ENCODE measurements at places on chromosomes 16 and 17. TPM values are rescaled to one million over a fixed set of nuclear protein-coding genes. Genes with fewer than 3 reads are reported as not detected.

Gene HSPB9
- not detected for total RNA-seq

DNA sequence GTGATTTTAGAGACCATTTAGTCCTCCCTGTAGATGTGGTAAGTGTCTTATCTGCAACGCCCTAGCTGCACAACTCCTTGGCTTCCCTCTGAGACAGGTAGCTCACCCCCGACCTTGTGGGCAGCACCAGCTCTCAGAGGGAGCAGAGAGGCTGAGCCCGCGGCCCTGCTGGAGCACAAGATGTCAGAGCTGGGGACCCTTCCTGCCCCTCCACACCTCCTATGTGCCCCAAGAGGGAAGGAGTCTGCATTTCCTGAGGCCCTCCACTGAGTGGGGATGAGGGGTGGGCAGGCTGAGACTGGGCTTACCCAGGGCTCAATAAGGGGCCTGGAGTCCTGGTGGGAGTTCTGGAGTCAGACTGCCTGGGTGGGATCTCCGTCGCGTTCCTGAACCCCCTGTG lies 12.2 kb upstream of the ADGRG1 start:
- H3K27me3 ChIP-seq, result no peaks in the 10 kb centered on the region
- no peaks in the 10 kb centered on the region for H3K36me3 ChIP-seq
- no peak overlapping the region for H3K4me3 ChIP-seq
- DNase-seq, result no peak

DNA sequence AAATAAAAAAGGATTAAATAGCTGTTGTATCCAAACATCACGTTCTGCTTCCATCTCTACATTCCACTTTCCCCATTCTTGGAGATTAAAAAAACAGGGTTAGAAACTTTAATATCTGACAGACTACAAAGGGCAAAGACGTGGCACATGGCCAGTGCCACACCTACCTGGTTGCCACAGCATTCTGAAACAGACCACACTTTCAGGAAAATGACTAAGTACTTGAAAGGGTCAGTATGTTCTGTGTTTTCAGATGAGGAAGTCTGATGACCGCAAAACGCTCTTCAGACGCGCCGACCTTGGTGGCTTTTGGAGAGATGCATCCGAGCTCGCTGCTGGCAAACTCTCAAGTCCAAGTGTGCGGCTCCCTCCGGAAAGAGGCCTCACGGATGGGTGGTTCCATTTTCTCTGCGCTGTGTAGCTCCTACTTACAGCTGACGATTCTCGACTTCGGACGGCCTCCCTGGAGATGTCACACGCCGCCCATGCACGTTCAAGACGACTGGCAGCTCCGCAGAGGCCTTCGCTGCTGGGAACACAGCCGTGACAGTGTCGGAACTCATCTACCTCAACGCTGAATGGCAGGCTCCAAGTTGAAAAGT lies 15.5 kb downstream of the MAP1LC3B start:
- peak overlapping the region; percentile 12 for H3K27ac ChIP-seq
- H3K36me3 ChIP-seq, result peaks cover 25% of the 10 kb centered on the region
- no peaks in the 10 kb centered on the region for H3K27me3 ChIP-seq
- peak overlapping the region; percentile 24 for H3K4me3 ChIP-seq
- peak; percentile 100 for DNase-seq

Gene DBF4B
- total RNA-seq, result 26.1 TPM

GRCh38 chr17:45087504-45087975 lies 26.4 kb downstream of the NMT1 start:
- H3K27me3 ChIP-seq, result no peaks in the 10 kb centered on the region
- H3K4me1 ChIP-seq, result peaks cover 14% of the 10 kb centered on the region
- H3K36me3 ChIP-seq, result peaks cover 58% of the 10 kb centered on the region
- no peak for DNase-seq
- no peak overlapping the region for H3K27ac ChIP-seq
- no peak overlapping the region for H3K4me3 ChIP-seq

Gene PERCC1
- total RNA-seq, result not detected

DNA sequence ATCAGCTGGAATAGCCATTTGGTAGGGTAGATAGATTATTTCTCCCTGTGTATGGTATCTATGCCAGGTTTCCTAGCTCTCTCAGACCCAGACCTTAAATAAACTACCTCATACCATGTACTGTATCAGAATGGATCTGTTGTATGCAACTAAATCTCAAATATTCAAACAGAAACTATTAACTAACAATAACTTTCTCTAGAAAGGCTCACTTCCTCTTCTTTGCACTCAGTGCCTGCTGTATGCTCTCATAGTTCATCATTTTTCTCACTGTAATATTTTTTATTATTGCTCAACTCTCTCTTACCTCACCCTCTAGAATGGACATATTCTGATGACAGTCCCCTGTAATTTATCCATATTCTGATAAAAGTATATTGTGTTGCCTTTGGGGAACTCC lies 182.4 kb downstream of the TOX3 start:
- no peak overlapping the region for H3K4me3 ChIP-seq
- H3K27me3 ChIP-seq, result no peaks in the 10 kb centered on the region
- H3K36me3 ChIP-seq, result no peaks in the 10 kb centered on the region
- no peak for DNase-seq
- no peak overlapping the region for H3K27ac ChIP-seq

GRCh38 chr16:67897231-67897630 lies 4.2 kb downstream of the PSKH1 start:
- no peak overlapping the region for H3K4me3 ChIP-seq
- no peak overlapping the region for H3K27ac ChIP-seq
- H3K36me3 ChIP-seq, result no peaks in the 10 kb centered on the region
- H3K4me1 ChIP-seq, result peaks cover 13% of the 10 kb centered on the region
- no peak for DNase-seq

- no peaks in the 10 kb centered on the region for H3K27me3 ChIP-seq
- no peak overlapping the region for H3K27ac ChIP-seq
- H3K4me1 ChIP-seq, result peaks cover 2% of the 10 kb centered on the region
- no peaks in the 10 kb centered on the region for H3K36me3 ChIP-seq
- no peak for DNase-seq
Observed at GRCh38 chr17:10127819-10128425, 70.5 kb downstream of the GAS7 start.

Gene ARHGDIA
- 554 TPM for total RNA-seq

DNA sequence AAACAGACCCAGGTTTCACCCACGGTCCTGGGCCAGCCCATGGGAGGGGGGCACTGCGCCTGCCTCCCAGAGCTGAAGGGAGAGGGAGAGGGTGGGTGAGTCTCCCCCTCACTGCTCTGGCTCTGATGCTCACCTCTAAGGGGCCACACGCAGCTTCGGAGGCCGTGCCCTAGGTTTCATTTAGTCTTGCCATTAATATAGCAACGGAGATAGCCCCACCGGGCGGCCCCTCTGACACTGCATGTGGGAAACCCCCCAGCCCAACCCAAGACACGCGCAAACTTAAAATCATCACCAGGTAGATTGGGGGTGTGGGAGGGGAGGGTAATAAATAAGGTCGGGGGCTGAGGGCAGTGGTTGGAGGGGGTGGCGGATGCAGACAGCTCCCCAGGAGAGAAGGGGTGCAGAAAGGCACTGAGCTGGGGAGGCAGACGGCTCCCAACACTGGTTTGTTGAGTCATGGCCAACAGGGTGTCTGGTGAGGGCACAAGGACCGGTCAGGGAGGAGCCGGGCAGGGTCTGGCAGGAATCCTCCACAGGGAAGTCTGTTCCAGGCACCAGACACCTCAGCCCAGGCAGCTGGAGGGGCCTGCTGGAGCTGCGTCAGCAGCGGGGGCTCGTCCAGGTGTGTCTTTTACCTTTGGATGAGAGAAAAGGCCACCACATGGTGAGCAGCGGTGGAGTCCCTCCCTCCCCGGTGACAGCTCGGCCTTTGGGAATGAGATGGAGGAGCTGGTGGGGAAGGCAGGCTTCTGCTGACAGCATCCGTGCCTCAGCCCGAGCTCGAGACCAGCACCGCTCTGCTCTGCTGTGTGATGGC lies 32.0 kb upstream of the DOC2B start:
- no peaks in the 10 kb centered on the region for H3K36me3 ChIP-seq
- H3K27ac ChIP-seq, result no peak overlapping the region
- H3K4me1 ChIP-seq, result no peaks in the 10 kb centered on the region
- DNase-seq, result no peak
- H3K4me3 ChIP-seq, result no peak overlapping the region

- 0 out of 2 replicates have a peak, but pooled peaks cover 7% of the 10 kb centered on the region for H3K27me3 ChIP-seq
- H3K4me1 ChIP-seq, result no peaks in the 10 kb centered on the region
- H3K27ac ChIP-seq, result no peak overlapping the region
Observed at GRCh38 chr16:82322177-82322576, 152.2 kb upstream of the MPHOSPH6 start.

DNA sequence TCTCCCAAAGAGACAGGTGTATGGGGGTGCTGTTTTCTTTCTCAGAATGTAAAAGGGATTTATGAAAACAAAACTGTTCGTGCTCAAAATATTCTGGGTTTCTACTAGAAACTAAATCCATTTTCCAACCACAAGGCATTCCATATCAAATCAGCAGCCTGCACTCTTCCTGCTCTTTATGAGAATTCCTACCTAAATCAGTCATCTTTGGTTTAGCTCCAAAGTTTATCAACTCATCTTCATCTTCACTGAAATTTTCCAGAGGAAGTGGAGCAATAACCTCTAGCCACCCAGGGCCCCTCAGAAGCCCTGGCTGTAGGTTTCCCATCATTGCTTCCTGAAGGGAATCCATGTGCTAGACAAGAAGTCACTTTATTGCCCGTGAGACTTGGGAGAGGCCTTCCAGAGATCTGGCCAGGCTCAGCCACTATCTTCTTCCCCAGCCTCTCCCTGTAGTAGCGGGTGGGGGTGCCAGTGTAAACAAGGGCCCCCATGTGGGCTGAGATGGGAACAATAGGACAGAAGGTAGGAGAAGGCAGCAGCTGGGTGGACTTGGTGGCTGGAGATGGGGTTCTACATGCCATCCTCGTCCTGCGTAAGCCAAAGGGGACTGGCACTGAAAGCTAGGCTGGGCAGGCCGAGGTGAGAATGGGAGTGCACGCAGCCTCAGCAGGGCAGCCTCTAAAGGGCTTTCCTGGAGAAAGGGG lies 22.0 kb upstream of the ALDH3A1 start:
- no peak for DNase-seq
- H3K4me3 ChIP-seq, result no peak overlapping the region
- H3K4me1 ChIP-seq, result 0 out of 2 replicates have a peak, but pooled peaks cover 2% of the 10 kb centered on the region
- no peak overlapping the region for H3K27ac ChIP-seq
- no peaks in the 10 kb centered on the region for H3K36me3 ChIP-seq

Gene TBC1D3B
- total RNA-seq, result 11.3 TPM

DNA sequence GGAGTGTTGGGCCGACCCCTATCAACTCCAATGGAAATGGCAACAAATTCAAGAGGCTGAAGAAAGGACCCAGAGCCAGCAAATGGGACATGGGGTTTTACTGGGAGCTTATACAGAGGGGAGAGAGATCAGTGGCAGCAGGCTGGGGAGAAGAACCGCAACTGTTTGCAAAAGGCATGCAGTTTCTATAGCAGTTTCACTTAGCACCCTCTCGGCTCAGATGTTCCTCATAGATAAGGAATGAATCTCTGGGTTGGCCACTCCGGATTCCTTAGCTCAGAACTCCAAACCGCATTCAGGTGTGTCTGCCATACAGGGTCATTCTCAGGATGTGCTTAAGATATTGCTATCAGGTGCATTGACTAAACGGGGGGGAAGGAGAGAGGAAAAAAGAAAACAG lies 71.1 kb upstream of the RPL38 start:
- no peaks in the 10 kb centered on the region for H3K4me1 ChIP-seq
- no peak overlapping the region for H3K4me3 ChIP-seq
- H3K27me3 ChIP-seq, result peaks cover 27% of the 10 kb centered on the region
- no peaks in the 10 kb centered on the region for H3K36me3 ChIP-seq
- DNase-seq, result no peak

Gene PLLP
- 3.1 TPM for total RNA-seq

- H3K27ac ChIP-seq, result no peak overlapping the region
- no peak overlapping the region for H3K4me3 ChIP-seq
- no peaks in the 10 kb centered on the region for H3K4me1 ChIP-seq
- no peaks in the 10 kb centered on the region for H3K27me3 ChIP-seq
Observed at GRCh38 chr17:52477824-52478699, 319.5 kb upstream of the CA10 start.

DNA sequence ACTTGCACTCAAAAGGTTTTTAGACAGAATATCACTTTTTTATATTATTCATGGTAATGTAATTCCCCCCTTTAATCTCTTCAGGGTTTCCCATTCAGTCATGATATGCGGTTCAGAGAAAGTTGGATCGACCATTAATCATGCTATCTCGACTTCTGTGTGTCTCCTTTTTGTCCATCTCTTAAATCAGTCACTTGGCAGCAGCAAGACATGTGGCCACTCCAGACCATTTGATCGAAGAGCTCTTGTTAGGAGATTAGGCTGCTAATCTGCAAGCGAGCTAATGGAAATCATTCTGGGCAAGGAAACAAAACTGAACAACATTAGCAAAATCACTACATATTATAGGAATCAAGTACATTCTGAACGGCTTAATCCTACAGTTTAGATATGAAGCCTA lies 449.9 kb downstream of the WWOX start:
- no peaks in the 10 kb centered on the region for H3K4me1 ChIP-seq
- H3K27me3 ChIP-seq, result no peaks in the 10 kb centered on the region
- H3K36me3 ChIP-seq, result no peaks in the 10 kb centered on the region
- no peak overlapping the region for H3K4me3 ChIP-seq

Gene PGS1
- 44.4 TPM for total RNA-seq

DNA sequence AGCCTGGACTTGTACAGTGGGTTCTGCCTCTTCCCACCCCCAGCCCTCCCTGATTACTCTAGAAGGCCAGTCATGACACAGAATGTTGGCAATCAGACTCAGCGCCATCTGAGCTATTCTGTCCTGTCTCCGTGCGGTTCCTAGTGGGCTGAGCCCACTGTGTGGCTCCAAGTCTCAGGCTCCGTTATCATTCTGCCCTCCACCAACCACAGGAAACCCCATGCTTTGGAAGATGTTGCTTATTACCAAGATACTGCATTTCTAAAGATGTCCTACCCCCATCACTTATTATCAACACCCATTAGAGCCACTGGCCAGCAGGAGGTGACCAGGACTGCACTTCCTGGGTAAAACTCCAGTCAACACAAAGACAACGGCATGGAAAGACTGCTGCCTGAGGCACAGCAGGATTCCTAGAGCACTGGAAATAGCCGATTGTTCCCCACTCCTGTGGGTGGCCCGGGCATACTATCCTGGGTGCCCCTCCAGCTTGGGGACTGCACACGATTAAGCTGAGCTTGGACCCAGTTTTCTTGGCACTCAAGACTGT lies 133.6 kb downstream of the AATF start:
- no peaks in the 10 kb centered on the region for H3K4me1 ChIP-seq
- no peak for DNase-seq
- H3K36me3 ChIP-seq, result peaks cover 9% of the 10 kb centered on the region
- H3K27me3 ChIP-seq, result no peaks in the 10 kb centered on the region
- H3K27ac ChIP-seq, result no peak overlapping the region
- H3K4me3 ChIP-seq, result no peak overlapping the region

Gene SPN
- total RNA-seq, result 0.47 TPM

GRCh38 chr17:73091410-73091769 lies 1.1 kb downstream of the SLC39A11 start:
- H3K4me3 ChIP-seq, result peak overlapping the region; percentile 82
- no peak for DNase-seq
- H3K4me1 ChIP-seq, result peaks cover 14% of the 10 kb centered on the region
- H3K27ac ChIP-seq, result no peak overlapping the region

- H3K36me3 ChIP-seq, result no peaks in the 10 kb centered on the region
- H3K4me1 ChIP-seq, result no peaks in the 10 kb centered on the region
- H3K27ac ChIP-seq, result no peak overlapping the region
- no peak for DNase-seq
Observed at GRCh38 chr17:70655176-70655958, 486.0 kb downstream of the KCNJ2 start.

Data from HCT116 (cell line).